ENCODE measurements at places on chromosomes 6 and 20. TPM values are rescaled to one million over a fixed set of nuclear protein-coding genes. Genes with fewer than 3 reads are reported as not detected.

ECT2L gene
- total RNA-seq = not detected

GRCh38 chr20:59386809-59387208 lies 86.4 kb downstream of the EDN3 start:
- no peak for DNase-seq

SUMO4 gene
- 3.2 TPM for total RNA-seq

DNA sequence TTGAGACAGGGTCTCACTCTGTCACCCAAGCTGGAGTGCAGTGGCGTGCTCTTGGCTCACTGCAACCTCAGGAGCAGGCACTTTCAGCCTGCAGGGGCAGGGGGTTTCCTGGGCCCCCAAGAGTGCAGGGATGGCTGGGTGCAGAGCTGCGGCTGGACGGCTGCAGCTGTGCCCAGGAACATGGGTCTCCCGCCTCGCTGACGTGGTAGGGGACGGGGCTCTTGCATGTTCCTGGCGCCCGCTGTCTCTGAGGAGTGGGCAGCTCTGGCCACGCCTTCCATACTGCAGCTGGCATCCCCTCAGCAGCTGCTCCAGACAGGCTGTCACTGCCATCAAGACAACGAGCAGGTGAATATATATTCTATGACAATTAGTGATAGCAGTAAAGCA lies 2.2 kb upstream of the DEK start:
- DNase-seq = no peak

ACOT13 gene
- 2.5 TPM for total RNA-seq

- no peak for DNase-seq
These were observed 404.1 kb upstream of the ID4 start for GRCh38 chr6:19432966-19433498.

GRCh38 chr6:90537723-90538258 lies 49.1 kb downstream of the MAP3K7 start:
- DNase-seq = no peak

B4GALT5 gene
- 15.7 TPM for total RNA-seq

DNA sequence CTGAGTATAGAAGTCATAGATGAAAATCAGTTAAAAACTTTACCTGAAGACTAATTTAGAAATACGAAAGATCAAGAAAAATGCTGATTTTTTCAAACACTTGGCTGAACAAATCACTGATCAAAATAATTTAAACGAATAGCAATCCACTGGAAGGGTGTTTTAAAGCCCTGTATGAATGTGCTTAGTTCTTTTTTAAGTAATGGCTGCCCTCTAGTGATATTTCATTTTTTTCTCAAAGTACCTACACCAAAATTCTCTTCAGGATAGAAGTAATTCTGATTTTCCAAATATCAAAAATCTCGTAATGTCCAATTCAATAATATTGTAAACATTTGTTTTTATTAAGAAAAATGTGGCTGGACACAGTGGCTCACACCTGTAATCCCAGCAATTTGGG lies 32.5 kb downstream of the AKAP7 start:
- no peak for DNase-seq

DNA sequence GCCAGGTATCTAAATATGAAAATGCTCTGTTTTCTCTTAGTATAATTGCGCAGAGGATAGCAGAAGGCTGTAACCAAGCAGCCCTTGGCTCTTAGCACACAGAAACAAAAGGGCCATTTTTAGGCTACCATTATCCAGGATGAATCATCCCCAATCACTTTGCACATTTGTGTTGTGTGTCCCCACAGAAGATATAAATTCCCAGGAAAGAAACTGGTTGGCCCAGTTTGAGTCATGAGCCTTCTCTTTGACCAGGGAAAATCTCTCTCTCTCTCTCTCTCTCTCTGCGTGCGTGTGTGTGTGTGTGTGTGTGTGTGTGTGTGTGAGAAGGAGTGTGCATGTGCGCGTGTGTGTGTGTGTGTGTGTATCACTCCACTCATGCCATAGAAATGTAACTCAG lies 178.5 kb downstream of the FRK start:
- DNase-seq = no peak

- no peak for DNase-seq
These were observed 13.1 kb upstream of the ZSCAN9 start for GRCh38 chr6:28211840-28212509.

TMEM14B gene
- 80.7 TPM for total RNA-seq

- DNase-seq = no peak
These were observed 62.3 kb downstream of the PDE7B start for GRCh38 chr6:135913785-135914184.

- DNase-seq = no peak
These were observed 3.3 kb downstream of the ARHGAP40 start for GRCh38 chr20:38604873-38605303.

GRCh38 chr6:54632984-54633565 lies 213.5 kb upstream of the FAM83B start:
- no peak for DNase-seq

CNR1 gene
- total RNA-seq = 22.9 TPM

GLP1R gene
- total RNA-seq = not detected

DNA sequence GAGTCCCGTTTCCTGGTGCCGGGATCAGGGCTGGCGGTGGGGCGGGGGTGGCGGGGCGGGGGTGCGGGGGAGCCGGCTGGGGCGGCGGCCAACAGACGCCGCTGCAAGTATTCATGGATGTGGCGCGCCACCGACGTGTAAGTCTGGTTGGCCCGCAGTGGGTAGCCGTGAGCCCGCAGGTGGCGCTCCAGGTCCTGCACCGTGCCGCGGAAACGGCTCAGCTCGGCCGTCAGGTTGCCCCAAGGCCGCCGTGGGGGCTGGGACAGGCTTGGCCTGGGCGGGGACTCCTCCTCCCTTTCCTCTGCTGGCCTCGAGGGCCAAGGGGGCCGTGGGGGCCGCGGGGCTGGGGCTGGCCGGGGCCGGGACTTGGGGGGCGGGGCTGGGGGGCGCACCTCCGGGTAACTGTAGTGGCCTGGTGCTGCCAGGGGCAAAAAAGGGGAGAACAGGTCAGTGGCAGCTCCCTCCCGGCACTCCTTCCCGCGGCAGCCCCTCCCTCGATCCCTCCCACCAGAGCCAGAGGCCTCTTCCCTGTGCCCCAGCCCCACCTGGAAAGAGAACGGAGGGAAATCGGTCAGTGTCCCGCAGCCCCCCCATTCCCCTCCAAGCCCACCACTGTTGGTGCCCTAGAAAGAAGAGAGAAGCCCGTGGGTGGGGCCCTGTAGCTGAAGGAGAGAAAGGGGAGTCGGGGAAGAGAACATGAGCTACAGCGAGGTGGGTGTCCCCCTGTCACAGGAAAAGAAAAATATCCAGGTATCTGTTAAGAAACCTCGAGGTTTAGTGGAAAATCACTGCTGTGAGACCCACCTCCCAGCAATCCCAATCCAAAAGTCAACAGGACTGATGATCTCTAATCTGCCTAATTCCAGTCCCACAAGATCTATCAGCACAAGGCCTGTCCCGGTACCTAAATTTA lies 21.3 kb downstream of the TNXB start:
- peak; percentile 58 for DNase-seq

TFAP2B gene
- total RNA-seq = not detected

GRCh38 chr20:45444050-45444449 lies 25.5 kb upstream of the WFDC2 start:
- DNase-seq = no peak

DNA sequence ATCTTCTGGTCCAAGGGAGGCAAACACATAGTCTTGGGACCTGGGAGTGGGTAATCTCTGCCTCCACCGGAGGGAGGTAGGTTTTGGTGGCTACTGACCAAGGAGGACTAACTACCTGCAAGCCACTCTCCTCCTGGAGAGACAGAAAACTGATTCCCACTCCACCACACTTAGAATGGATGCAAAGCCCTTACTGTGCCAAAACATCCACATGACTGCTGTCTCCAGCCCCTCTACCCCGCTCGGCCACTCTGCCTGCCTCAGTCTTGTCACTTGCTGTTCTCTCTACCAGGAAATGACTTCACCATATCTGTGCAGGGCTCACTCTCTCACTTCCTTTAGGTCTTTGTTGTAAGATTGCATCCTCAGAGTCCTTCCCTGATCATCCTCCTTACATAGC lies 129.5 kb upstream of the ARG1 start:
- DNase-seq = no peak

CFAP61 gene
- total RNA-seq = not detected

GFOD1 gene
- total RNA-seq = 23.8 TPM

HLA-DMA gene
- total RNA-seq = 53.2 TPM

GRCh38 chr6:168387426-168387825 lies 53.6 kb upstream of the SMOC2 start:
- no peak for DNase-seq

- DNase-seq = no peak
These were observed 287.0 kb upstream of the MARCKS start for GRCh38 chr6:113570161-113570560.

LBP gene
- 1.7 TPM for total RNA-seq

SLC17A9 gene
- 17.9 TPM for total RNA-seq

- DNase-seq = no peak
These were observed 231.6 kb downstream of the THBS2 start for GRCh38 chr6:169022079-169022478.

- DNase-seq = no peak
These were observed 84.4 kb downstream of the BACH2 start for GRCh38 chr6:90212274-90212673.

GRCh38 chr6:170294298-170294730 lies 3.4 kb upstream of the DLL1 start:
- no peak for DNase-seq

- DNase-seq = no peak
These were observed 206.6 kb upstream of the MARCKS start for GRCh38 chr6:113650610-113650979.

TFAP2D gene
- total RNA-seq = not detected

GRCh38 chr20:371755-372542 lies 8.6 kb upstream of the TRIB3 start:
- no peak for DNase-seq

BMP5 gene
- not detected for total RNA-seq

Measured in thoracic aorta (tissue), 2 donors.